GM12878 (cell line): ENCODE measurements at places on chromosomes 12 and 14. TPM values are rescaled to one million over a fixed set of nuclear protein-coding genes. Genes with fewer than 3 reads are reported as not detected.
A peak's percentile ranks its signal among the peaks of the same experiment; 100 is the strongest.

OVCH1 gene
- polyA plus RNA-seq = not detected in 2 replicates

LRRK2 gene
- 0.80 and 1.1 TPM in 2 replicates for polyA plus RNA-seq

SOX5 gene
- 0.27 TPM in 1 of 2 replicates, not detected in the other for polyA plus RNA-seq

ETFBKMT gene
- polyA plus RNA-seq = 0.84 and 1.1 TPM in 2 replicates

TMPRSS12 gene
- polyA plus RNA-seq = not detected in 2 replicates

DNA sequence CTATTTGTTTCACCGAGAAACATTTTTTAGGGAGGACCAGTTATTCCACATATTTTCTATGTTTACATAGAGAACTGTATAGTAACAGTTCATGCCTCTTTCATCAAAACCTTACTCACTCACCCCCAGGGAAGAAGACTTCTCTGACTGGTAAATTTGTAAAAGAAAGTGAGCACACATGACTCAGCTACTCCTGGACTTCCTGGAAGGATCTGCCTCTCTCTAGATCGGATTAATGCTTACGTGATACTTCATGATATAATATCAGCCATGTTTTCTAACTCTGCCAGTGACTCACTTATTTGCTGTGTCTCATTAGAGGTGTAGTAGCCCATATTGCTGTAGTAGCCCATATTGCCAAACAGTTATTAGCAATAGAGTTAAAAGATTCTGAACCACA, 494.3 kb upstream of the ATXN7L3B start:
- no peak overlapping the region for H3K4me3 ChIP-seq
- DNase-seq = no peak
- no peaks in the 10 kb centered on the region for H3K36me3 ChIP-seq
- no peaks in the 10 kb centered on the region for H3K27me3 ChIP-seq

DNA sequence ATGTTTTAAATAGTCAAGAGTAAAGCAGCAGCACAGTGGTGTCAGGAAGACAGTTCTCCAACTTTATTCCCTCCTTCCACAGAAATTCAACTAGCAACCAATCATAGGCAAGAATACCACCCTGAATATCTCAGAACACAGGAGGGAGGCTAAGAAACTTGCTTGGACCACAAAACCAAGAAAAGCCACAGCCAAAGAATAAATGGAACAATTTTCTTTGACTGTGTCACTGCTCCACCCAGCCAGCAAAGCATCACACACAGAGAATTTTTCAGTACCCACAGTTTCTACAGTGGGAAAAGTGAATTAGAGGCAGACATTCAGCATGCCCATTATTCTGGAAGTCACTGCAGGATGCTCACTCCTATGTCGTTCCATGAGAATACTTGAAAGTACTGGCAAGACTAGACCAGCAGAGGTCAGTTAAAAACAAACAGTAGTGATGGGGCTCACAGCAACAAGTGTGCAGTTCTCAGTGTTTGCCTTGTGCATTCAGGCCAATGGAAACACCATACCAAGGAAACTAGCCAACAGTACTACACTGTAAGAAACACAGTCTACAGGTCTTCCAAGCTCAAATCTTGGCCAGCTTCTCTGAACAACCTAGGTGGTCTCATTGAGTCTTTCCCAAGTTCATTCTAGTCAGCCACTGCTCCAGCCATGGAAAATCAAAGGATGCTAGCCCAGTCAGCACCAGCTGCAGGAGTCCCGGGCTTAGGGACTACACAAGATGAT, 56.8 kb upstream of the FOXG1 start:
- H3K4me1 ChIP-seq = no peaks in the 10 kb centered on the region
- DNase-seq = no peak
- H3K36me3 ChIP-seq = no peaks in the 10 kb centered on the region
- H3K27me3 ChIP-seq = no peaks in the 10 kb centered on the region

DNA sequence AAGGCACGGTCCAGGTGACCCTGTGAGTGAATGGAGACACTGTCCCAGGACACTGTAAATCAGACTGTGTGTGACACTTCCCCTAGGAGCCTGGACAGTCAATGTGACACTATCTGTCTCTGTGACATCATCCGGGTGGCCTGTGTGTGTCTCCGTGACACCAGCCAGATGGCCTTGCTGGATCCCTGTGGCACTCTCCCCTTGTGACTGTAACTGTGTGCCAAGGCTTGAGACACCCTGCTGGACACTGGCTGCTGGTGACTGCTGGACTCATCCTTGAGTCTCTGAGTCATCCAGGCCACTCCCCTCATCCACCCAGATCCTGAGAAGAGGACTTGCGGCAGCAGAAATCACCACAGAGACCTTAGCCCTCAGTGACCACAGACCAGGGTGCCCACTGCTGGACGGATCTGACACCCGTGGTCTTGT, 51.6 kb downstream of the MVK start:
- no peak for DNase-seq
- no peak overlapping the region for H3K4me3 ChIP-seq
- H3K36me3 ChIP-seq = no peaks in the 10 kb centered on the region
- no peaks in the 10 kb centered on the region for H3K4me1 ChIP-seq
- H3K27ac ChIP-seq = no peak overlapping the region

GRCh38 chr14:66383257-66383656, 102.9 kb upstream of the CCDC196 start:
- H3K27me3 ChIP-seq = no peaks in the 10 kb centered on the region
- no peak for DNase-seq
- no peak overlapping the region for H3K27ac ChIP-seq
- no peaks in the 10 kb centered on the region for H3K36me3 ChIP-seq
- H3K4me1 ChIP-seq = no peaks in the 10 kb centered on the region

- no peak for DNase-seq
- H3K36me3 ChIP-seq = no peaks in the 10 kb centered on the region
- no peak overlapping the region for H3K4me3 ChIP-seq
- H3K27me3 ChIP-seq = no peaks in the 10 kb centered on the region
- no peak overlapping the region for H3K27ac ChIP-seq
- no peaks in the 10 kb centered on the region for H3K4me1 ChIP-seq
These were observed 103.3 kb upstream of the CCDC175 start for GRCh38 chr14:59679872-59680271.

DNA sequence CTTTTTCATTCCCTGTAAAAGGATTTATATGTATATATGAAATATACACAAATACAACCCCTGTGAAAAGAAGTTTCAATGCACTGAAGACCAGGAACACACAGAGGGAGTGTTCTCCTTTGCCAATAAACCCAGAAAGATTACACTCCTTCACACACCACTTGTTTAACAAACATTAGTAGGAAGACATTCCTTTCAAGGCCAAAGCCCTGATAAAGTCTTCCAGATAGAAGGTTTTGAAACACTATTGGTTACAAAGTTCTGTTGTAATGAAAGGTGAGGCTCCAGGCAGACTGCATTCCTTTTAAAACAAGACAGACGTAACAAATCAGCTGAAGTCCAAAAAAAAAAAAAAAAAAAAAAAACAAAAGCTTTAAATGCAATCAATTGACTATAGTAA, 81.0 kb downstream of the PTPN21 start:
- no peaks in the 10 kb centered on the region for H3K4me1 ChIP-seq
- no peaks in the 10 kb centered on the region; the same call in 1 of the 2 replicates for H3K27me3 ChIP-seq
- no peaks in the 10 kb centered on the region for H3K36me3 ChIP-seq
- no peak overlapping the region for H3K27ac ChIP-seq
- H3K4me3 ChIP-seq = no peak overlapping the region

DNA sequence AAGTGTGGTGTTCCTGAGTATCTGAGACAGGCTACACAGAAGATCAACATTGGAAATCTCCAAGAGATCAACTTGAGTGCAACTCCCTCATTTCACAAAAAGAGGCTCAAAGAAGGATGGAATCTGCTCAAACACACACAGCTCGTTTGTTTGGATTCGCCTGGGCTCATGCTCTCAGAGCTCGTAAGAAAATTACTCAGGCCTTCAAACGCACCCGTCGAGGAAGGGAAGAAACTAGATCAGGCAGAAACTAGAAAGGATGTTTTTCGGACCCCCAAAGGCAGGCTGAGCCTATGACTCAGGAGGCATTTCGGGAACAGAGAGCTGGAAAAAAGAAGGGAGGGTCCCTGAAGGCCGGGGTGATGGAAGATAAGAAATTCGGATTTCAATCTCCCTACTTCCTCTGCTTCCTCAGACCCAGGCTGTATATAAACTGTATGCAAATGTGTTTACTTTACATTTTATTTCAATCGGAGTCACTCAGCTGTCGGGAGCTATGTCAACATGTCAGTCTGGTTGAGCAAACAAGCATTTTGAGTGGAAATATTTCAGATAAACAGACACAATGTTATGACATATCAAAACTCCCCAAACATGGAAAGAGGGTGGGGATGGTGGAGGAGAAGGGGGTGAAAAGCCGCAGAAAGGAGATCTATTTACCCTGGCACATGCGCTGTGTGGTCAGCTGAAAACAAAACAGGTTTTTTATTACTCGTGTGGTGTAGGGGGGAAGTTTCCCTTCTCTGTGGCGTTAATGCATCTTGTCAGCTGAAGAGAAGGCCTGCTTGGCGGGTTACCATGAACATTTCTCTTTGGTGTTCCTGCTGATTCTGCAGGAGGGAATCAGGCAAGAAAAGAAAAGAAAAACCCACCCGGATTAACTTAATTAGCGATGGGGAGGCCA, 129.1 kb upstream of the TBX3 start:
- no peak overlapping the region for H3K4me3 ChIP-seq
- H3K27me3 ChIP-seq = no peaks in the 10 kb centered on the region
- H3K4me1 ChIP-seq = no peaks in the 10 kb centered on the region
- no peaks in the 10 kb centered on the region for H3K36me3 ChIP-seq
- H3K27ac ChIP-seq = no peak overlapping the region

- H3K36me3 ChIP-seq = no peaks in the 10 kb centered on the region
- H3K27ac ChIP-seq = peak overlapping the region; percentile 98
- H3K4me3 ChIP-seq = peak overlapping the region; percentile 64
- DNase-seq = peak; percentile 94
- H3K27me3 ChIP-seq = no peaks in the 10 kb centered on the region
- H3K4me1 ChIP-seq = peaks cover 82% of the 10 kb centered on the region
These were observed 58.7 kb downstream of the DRAM1 start for GRCh38 chr12:101935890-101936746.

DNA sequence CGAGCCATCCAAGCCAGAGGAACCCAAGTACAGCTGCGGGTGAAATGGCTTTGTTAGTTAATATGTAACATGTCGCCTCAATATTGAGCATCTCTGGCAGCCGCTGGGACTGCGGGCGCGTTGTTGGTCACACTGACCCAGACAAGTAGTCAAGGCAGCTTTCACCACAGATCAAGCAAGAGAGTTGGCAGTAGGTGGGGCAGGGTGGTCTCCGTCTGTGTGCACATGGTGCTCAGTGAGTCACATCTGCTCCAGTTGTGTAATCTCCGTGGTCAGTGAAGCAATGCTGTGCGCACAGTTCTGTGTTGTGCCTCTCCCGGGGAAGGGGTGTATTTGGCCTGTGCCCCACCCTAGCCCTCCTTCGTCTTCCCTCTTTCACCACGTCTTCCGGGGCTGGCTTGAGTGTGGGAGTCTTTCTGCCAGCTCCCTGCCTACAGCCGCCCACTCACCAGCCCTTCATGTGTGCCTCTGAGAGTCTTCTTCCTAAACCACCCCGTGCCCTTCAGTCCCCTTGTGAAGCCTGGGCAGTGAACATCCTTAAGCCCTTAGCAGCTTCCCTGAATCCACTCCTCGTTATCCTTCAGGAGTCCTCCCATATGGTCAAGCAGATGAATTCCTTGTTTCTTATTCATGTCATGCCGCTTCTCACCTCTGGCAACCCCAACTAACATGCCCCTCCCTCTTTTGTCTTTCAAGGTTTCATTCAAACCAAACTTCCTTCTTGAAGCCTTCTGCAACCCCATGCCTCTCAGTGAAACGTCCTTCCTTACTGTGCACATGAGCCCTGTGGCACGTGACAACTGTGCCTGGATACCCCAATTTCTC, 242.1 kb downstream of the CACNA1C start:
- H3K36me3 ChIP-seq = no peaks in the 10 kb centered on the region
- H3K27me3 ChIP-seq = no peaks in the 10 kb centered on the region
- no peak overlapping the region for H3K27ac ChIP-seq
- H3K4me1 ChIP-seq = peaks cover 43% of the 10 kb centered on the region
- no peak overlapping the region for H3K4me3 ChIP-seq

DNA sequence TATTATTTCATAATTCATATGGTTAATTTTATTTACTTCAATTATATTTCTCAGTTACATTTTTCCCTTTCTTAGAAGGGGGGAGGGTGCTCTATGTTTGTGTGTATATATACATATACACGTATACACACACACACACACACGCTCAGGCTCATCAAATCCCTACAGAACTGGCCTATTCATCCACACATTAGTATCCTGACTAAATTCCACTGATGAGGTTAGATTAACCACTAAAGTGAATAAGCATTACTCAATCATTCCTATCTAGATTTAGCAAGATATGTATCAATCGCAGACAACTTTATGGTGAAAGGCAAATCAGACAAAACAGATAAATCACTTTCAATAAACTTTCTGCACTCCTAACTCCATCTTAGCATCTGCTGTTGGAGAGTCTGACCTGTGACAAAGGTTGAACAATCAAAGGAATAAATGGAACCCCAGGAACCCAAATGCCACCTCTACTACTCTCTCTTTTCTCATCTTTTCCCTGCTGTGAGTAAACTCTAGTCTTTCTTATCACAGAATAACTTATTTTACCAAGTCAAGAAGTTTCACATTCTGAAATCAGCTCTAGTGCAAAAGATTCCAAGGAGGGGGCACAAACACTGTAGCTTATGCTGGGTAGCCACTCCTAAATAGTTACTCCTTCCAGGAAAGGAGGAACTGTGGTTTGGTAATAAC, 67.6 kb downstream of the RALGAPA1 start:
- H3K27me3 ChIP-seq = no peaks in the 10 kb centered on the region
- H3K4me1 ChIP-seq = no peaks in the 10 kb centered on the region
- H3K36me3 ChIP-seq = no peaks in the 10 kb centered on the region
- DNase-seq = no peak
- H3K4me3 ChIP-seq = no peak overlapping the region

DNA sequence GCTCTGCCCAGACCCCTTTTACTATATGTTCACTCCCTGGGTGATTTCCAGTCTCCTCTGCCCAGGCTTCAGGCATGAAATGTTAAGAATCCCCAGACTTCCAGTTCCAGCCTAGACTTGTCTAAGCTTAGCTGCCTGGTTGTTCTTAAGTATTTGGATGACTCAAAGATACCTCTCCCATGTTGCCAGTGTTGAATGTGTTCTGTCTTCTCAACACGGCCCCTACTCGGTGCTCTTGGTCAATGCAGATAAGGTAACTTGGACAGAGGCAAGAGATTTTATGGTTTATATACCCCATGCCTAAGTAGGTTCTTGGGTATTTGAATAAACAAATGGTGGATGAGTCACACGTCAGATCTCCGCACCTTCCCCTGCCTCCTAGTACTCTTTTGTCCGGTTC, 13.6 kb downstream of the PIWIL1 start:
- H3K4me1 ChIP-seq = no peaks in the 10 kb centered on the region
- no peak for DNase-seq
- no peaks in the 10 kb centered on the region for H3K27me3 ChIP-seq
- H3K4me3 ChIP-seq = no peak overlapping the region

- H3K36me3 ChIP-seq = no peaks in the 10 kb centered on the region
- H3K4me3 ChIP-seq = no peak overlapping the region
- H3K27ac ChIP-seq = no peak overlapping the region
- H3K4me1 ChIP-seq = no peaks in the 10 kb centered on the region
- no peaks in the 10 kb centered on the region for H3K27me3 ChIP-seq
These were observed 359.6 kb downstream of the BMP4 start for GRCh38 chr14:53596853-53597525.

GRCh38 chr12:115988212-115988611, 289.3 kb downstream of the MED13L start:
- H3K27me3 ChIP-seq = no peaks in the 10 kb centered on the region
- no peak overlapping the region for H3K27ac ChIP-seq
- no peak for DNase-seq
- H3K36me3 ChIP-seq = peaks cover 2% of the 10 kb centered on the region

- H3K36me3 ChIP-seq = no peaks in the 10 kb centered on the region
- H3K4me1 ChIP-seq = peaks cover 4% of the 10 kb centered on the region
- no peaks in the 10 kb centered on the region for H3K27me3 ChIP-seq
These were observed 74.2 kb upstream of the ATP2B1 start for GRCh38 chr12:89782807-89783206.
